ENCODE measurements at places on chromosomes 2 and 18.
A peak's percentile ranks its signal among the peaks of the same experiment; 100 is the strongest.

DNA sequence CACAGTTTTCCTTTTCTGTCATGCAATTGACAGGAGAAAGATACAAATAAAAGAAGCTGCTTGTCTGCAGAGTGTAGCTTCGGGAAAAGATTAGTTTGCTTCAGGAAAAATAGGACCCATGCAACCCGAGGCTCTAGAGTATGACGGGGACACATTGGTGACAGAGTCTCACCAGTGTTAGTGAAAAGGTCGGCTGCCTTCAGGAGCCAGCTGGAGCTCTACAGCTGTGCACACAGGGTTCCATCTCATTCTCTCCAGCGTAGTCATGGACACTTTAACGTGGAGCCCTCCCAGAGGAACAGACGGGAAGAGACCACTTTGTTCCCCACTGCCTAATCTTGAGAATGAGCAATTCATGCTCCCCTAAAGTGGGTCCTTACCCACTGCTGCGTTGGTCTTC, 42.9 kb downstream of the FECH start:
- no peak for DNase-seq

- DNase-seq, result peak; percentile 77
Observed at GRCh38 chr2:135256531-135257260, 204.6 kb downstream of the RAB3GAP1 start.

DNA sequence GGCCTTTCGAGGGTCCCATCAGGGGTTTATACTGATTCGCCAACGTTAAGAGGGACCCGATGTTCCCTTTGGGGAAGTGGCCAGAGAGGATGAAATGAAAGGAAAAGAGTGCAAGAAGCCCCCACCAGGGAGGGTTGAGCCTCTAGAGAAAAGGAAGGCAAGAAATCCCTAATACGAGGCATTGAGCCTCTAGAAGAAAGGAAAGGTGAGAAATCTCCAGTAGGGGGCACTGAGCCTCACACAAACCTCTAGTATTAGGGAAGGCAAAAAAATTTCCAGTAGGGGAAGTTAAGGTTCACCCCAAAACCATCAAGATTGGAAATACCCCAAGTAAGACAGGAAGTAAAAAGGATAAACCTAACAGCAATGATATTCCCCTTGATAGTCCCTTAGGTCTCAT, 9.8 kb upstream of the SAP130 start:
- no peak for DNase-seq

DNA sequence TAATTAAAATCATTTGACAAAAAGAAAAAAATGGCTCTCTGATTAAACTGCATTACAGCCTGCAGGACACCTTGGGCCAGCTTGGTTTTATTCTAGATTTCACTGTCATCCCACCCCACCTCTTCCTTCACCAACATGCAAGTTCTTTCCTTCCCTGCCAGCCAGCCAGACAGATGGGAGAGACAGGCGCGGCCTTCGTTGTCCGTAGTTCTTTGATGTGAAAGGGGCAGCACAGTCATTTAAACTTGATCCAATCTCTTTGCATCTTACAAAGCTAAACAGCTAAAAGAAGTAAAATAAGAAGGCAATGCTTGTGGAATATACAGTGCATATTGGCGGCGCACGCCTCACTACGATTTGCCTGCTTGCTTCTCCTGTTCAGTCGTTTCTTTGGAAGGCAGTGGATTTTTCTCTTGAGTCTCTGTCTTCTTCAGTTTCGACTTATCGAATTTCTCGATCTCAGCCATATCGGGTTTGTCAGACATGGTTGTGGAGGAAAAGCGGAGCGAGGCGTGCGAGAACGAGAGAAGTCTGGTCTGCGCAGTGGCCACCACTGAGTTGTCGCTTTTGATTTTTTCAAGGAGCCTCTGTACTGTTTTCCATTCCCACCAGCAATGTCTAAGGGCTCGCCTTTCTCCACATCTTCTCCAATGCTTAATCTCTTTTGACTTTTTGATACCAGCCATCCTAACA, 22.4 kb downstream of the COLEC11 start:
- no peak for DNase-seq

DNA sequence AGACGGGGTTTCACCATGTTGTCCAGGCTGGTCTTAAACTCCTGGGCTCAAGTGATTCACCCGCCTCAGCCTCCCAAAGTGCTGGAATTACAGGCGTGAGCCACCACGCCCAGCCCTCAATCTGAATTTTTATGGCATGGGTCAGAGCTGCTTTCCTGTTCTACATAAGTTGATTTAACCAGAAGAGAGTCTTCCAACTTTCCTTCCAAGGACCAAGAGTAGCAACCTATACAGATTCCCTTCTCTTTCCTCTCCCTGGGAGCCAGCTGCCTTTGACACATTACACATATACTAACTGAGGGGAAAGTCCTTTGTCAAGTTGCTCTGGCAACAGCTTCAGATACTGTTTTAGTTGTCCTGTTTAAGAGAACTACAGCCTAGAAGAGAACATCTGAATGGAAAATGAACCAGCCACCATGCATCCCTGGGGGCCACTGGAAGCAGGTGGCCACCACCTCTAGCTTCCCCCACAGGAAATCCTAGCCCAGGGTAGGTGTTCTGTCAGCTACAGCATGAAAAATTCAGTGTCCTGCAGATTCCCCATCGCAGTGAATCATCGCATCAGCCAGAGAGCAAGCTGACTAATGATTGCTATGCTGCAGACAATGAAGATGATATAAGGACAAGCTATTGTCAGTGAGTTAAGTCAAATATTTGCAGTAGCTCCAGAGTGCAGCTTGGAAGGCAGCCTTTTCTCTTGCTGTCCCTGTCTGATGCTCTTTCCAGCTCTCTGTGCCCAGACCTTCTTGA, 62.9 kb downstream of the POMC start:
- peak; percentile 80 for DNase-seq

GRCh38 chr2:155815851-155816250, 516.7 kb downstream of the NR4A2 start:
- no peak for DNase-seq

GRCh38 chr2:232104076-232104646, 142.6 kb downstream of the DIS3L2 start:
- DNase-seq, result no peak

Data from fibroblast of upper back skin (primary cell).